ENCODE measurements at places on chromosomes 3 and 15.

GRCh38 chr3:129313665-129314385 lies 35.2 kb downstream of the HMCES start:
- no peak for DNase-seq

DNA sequence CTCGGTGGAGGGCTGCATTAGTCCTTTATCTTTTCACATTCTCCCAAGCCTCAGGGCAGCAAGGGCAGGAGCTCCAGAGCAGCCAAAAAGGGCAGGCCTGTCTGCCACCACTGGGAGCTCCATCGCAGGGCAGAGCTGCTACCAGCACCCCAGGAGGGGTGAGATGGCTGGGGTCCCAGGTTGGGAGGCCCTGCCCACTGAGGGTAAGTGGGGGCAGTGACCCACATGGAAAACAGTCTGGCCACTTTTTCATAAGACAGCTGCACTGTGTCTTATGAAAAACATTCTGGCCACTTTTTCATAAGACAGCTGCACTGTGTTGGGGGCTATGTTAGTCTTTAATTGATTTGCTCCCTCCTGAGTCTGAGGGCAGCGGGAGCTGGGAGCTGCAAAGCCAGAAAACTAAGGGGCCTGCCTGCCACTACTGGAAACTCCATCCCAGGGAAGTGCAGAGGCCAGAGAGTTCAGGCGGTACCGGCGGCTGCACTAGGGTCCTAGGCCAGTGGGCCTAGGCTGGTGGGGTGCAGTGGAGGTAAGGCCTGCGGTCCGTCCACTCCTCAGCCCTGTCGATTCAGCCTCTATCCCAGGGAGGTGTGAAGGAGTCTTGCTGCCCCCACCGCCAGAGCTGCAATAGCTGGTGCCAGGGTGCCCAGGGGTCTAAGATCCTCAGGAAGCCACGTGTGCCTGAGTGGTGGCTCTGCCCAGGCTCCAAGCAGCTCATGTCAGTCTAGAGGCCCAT lies 45.4 kb downstream of the TMCO5A start:
- no peak for DNase-seq

DNA sequence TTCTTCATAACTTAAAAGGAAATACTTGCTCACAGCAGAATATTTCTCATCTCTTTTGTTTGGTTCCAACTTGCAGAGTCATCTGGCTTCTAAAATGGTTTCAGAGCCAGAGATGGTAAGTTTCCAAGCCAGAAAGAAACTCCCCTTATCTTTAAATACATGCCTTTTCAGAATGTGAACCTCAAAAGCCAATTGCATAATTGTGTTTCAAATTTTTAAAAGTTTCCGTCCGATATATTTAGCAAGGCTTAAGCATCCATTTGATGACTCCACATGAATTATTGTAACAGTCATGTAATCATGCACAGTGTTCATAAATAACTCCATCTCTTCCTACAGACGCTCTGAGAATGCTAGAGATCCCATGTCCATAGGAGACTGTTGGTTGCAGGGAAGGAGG lies 40.6 kb upstream of the C3orf80 start:
- no peak for DNase-seq

- DNase-seq = no peak
These were observed 11.0 kb downstream of the TCF12 start for GRCh38 chr15:56929399-56929798.

- DNase-seq = no peak
These were observed 27.0 kb downstream of the C2CD4B start for GRCh38 chr15:62138124-62138523.

- no peak for DNase-seq
These were observed 477.5 kb downstream of the LPP start for GRCh38 chr3:188631291-188632010.

DNA sequence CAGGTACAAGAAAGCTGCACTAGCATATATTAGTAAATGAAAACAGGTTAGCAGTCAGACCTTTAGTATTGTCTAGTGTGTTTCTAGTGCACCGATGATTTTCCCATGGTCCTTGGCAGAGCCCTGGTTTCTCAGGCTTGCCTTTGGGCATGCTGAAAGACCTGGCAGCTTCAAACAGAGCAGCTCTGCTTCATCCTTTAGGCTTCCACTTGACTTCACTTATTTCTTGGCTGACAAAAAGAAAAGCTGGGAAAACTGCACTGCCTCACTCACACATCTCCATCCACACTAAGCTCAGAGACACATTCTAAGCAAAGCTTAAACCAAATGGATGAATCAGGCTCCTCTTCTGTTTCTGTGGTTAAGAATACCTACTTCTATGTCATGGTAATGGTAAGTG lies 374.8 kb upstream of the PDZRN3 start:
- DNase-seq = no peak

GRCh38 chr3:159872374-159873109 lies 116.1 kb upstream of the IL12A start:
- no peak for DNase-seq

DNA sequence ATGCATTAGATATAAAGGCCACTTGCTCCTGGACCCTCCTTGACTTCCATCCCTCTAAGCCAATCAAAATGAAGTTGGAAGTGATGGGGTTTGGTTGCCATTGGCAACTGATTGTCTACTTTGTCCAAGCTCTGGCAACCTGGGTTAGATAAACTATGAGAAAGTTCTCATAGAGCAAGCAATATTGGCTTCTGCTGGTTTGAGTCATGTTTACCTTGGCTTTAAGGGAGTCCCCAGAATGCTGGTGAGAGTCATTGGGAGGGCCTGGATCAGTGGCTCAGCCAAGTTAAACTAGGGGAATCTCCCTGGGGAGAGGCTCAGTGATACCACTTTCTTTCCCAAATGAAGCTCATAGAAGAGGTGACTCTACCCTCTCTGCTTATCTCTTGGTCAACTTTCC lies 176.3 kb upstream of the ROPN1 start:
- DNase-seq = no peak

GRCh38 chr15:80999623-81000036 lies 1.1 kb upstream of the TLNRD1 start:
- peak; percentile 71 for DNase-seq

GRCh38 chr15:68379058-68379758 lies 52.8 kb downstream of the ITGA11 start:
- no peak for DNase-seq

- DNase-seq = no peak
These were observed 150.2 kb upstream of the MLF1 start for GRCh38 chr3:158420654-158421396.

DNA sequence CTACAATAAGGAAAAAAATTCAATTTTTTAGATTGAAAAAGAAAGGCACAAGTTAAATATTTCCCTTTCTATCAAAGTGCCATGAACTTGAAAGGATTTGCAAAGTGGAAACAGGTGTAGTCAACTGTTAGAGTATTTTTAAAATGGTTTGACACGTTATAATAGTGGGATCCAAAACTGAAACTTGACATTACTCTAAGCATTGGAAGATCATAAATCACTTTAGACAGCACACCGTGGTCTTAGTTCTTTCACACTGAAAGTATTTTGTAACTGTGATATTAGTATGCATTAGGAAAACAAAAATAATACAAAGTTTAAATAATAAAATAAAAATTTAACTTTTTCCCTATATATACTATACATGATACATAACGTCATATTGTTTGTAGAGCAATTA lies 933.1 kb downstream of the EPHA3 start:
- no peak for DNase-seq

DNA sequence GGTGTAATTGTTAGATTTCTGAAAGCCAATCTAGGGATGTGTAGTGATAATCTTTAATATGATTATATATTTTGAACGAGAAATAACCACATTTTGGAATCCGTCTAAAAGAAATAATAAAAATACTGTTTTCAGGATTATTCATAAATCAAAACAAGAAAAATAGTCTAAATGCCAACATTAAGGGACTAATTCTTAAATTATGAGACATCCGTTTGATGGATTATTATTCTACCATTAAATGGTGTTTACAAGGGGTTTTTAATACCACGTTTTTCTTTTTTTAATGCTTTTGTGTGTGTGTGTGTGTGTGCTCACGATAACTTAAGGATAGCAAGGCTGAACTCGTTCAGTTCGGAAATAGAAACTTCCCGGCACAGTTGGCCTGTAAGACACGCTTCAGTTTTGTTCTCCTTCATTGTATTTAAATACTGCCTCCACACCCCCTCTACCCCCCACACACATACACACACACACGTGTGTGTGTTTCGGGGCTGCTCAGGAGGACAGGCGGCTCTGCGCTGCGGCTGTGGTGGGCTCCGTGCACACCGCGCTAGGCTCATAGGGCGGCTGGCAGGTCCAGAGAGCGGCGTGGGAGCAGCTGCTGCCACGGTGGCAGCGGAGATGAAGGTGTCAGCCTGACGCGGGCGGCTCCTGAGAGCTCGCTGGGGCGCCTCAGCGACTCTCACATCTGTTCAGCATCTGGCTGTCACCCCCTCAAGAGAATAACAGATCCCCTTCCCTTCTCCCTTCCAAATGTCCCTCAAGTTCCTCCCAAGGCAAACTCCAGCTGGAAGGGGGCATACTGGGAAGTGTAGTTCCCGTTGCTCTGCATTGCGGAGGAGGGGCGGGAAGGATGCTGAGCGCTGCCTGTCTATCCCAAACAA lies 23.0 kb upstream of the ANP32A start:
- DNase-seq = no peak

DNA sequence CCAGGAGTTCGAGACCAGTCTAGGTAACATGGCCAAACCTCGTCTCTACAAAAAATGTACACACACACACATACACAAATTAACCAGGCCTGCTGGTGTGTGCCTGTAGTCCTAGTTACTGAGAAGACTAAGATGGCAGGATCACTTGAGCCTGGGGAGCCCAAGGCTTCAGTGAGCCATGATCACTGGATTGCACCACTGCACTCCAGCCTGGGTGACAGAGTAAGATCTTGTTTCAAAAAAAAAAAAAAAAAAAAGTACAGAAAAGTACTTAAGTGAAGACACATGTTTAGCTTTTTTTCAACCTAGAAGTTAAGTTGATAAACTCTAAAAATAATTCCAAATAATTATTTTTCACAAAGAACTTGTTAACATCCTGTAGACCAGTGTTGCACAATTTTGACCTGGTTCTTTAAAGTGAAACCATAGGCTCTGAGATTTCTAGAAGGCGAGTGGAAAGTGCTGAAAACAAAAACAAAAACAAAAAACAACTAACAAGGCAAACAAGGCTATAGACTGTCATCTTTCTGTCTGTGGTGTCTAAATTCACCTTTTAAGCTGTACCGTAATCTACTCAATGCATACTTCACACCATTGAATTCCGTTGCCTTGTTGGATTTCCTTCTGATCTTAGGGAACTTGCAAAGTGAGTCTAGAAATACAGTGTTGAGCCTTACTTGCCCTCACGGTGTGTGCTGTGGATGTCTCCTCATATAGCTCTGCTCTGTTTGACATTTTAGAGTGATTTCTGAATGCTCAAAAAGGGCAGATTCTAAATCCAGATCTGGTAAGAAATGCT lies 63.5 kb downstream of the CHST2 start:
- DNase-seq = no peak

GRCh38 chr15:58987036-58987435 lies 427 bp upstream of the RNF111 start:
- no peak for DNase-seq

DNA sequence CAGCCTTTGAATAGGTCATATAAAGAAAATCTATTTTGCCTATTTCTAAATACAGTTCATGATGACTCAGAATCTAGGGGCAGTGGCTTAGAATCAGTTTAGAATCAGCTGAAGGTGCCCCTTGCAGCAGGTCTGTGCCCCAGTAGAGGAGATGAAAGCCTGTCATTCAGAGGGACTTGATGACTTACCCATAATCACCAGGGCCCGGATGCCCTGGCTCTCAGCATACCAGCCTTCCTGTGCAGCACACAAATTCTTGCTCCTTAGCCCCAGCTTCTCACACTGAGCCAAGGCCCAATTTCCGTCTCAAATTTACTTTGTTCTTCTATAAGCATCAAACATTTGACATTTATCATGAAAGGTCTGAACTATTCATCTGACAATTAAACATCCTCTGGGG lies 83.2 kb upstream of the EOMES start:
- DNase-seq = no peak

- DNase-seq = no peak
These were observed 156.7 kb downstream of the DIPK2A start for GRCh38 chr3:144128108-144128892.

DNA sequence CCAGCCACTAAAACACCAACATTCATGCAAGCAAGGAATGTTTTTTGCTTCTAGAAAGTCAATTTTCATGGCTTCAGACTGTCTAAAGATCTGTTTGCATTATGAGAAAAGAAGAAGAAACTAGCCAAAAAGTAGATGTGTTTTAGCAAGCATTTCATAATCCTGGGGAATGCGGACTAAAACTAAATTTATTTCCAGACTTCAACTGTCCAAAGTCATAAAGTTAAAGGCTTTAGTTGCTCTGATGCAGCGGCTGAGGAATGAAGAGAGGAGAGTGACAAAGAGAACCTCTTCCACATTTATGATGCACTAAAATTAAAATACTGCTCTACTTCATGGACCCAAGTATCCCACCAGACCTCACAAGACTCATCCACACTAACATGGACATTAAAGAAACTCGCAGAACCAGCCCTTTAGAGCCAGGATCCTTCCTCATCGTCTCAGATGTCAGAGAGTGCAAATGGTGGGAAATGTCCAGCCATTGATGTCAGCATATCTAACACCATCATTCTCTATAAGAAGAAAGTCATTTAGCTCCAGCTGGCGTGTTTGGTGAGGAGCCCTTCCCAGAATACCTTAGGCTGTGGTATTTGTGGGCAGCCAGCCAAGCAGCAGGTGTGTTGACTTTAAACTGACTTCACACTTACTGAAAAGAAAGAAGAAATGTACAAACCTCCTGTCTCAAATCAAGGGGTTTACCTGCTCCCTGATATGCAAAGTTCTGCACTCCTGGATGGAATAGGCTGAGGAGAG lies 17.4 kb downstream of the FYCO1 start:
- peak; percentile 67 for DNase-seq

- no peak for DNase-seq
These were observed 453.9 kb downstream of the SQOR start for GRCh38 chr15:46088486-46089445.

GRCh38 chr3:23726811-23727548 lies 78.8 kb upstream of the UBE2E1 start:
- no peak for DNase-seq
